Esophagus squamous epithelium (tissue), 5 donors: ENCODE measurements at places on chromosomes 7 and 10.

DNA sequence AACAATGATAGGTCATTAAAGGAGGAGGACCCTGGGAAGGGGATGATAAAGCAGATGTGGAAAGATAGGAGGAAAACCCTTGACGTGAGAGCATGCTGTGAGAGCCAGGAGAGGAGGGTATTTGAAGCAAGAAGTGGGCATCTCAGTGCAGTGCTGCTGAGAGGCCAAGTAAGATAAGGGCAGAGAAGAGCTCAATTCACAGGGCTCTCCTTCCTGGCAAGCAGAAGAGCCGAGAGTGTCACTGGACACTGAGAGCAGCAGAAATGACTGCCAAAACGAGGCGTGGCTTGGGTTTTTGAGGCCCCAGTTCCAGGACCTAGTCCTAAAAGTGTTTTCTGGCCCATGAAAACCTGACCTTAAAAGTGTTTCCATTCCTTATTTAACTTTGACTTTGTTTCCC is 213.5 kb downstream of the LHFPL3 start:
- no peaks in the 10 kb centered on the region for H3K4me1 ChIP-seq
- H3K27ac ChIP-seq, result no peak overlapping the region

- no peaks in the 10 kb centered on the region for H3K4me1 ChIP-seq
- no peak overlapping the region for H3K4me3 ChIP-seq
- no peaks in the 10 kb centered on the region for H3K36me3 ChIP-seq
- no peak for DNase-seq
- H3K27ac ChIP-seq, result no peak overlapping the region
- H3K27me3 ChIP-seq, result peaks cover 8% of the 10 kb centered on the region
Measured at GRCh38 chr10:113442336-113442735, 110.5 kb upstream of the HABP2 start.

DNA sequence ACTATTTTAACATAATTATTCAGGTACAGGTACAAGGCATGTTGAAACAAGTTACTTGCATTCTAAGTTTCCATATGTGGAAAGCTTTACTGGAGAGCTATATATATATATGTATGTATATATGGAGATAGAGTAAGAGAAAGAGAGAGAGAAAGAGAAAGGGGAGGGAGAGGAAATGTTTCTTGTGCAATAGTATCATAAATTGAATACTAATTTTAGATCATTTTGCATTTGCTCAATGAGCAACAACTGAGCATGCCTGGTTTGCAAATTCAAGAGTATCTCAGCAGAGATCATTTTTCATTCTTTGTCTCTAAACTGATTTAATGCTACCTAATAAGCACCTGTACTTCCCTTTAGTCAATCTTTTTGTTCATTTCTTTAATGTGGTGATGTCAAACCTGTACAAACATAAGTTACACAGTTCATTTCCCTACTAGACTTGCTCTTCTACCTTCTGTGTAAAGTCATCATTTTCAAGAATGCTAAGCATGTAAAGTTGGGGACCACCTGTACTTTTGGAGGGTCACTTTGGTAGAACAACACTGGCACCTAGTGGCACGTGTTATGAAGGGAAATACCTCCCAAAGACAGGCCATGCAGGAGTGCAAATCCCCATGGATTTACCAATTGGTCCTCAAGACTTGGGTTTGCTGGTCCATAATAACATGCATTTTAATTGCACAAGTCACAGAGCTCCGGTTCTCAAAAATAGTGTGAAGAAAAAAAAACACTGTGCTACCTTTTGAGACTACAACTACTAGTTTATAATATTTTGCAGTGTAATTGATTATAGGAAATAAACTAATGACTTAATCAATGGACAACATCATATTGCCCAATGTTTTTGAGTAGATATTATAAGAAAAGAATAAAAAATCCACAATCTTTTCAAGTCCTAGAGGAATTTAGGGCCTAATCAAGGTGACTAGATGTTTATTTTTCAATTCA is 431.2 kb upstream of the IGFBP3 start:
- no peak overlapping the region for H3K27ac ChIP-seq
- H3K4me1 ChIP-seq, result no peaks in the 10 kb centered on the region
- H3K36me3 ChIP-seq, result no peaks in the 10 kb centered on the region
- no peak for DNase-seq
- H3K4me3 ChIP-seq, result no peak overlapping the region

DNA sequence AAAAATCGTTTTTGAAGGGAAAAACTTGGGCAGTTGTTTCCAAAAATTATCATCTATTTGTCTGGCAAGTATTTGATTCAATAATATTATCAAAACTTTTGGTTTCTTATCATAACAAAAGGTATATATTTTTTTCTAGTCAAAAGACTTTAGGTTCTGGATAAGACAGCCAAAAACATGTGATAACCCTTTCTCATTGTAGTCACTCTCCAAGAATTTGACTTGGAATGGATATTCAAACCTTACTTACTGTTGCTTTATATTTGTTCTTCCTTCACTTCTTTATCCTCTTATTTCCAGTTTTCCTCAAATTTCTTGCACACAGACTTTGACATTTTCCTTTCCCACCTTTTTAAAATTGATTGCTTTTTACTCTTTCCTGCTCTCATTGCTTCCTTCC is 140.9 kb upstream of the FAM3C start:
- DNase-seq, result no peak
- no peaks in the 10 kb centered on the region for H3K27me3 ChIP-seq
- H3K4me3 ChIP-seq, result no peak overlapping the region
- H3K4me1 ChIP-seq, result no peaks in the 10 kb centered on the region
- H3K27ac ChIP-seq, result no peak overlapping the region

DNA sequence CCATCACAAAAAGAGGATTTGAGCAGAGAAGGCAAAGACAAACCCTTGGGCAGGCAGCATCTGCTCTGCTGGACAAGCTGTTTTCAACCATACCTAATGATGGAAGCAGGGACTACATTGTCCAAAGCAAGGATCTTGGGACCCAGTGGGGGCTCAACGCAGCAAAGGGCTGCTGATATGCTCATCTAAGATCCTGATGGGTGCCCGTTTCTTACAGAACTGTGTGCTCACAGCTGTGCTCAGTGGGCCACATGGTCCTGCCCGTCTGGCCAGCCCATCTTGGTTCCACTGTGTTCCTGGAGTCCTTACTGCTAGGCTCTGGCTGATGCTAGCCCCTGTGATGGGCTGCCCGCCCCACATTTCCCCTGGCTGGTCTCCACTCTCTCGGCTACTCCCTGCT is 36.1 kb downstream of the GPRIN2 start:
- H3K36me3 ChIP-seq, result no peaks in the 10 kb centered on the region
- H3K4me1 ChIP-seq, result peaks cover 17% of the 10 kb centered on the region
- H3K4me3 ChIP-seq, result no peak overlapping the region
- peaks cover 6% of the 10 kb centered on the region for H3K27me3 ChIP-seq

DNA sequence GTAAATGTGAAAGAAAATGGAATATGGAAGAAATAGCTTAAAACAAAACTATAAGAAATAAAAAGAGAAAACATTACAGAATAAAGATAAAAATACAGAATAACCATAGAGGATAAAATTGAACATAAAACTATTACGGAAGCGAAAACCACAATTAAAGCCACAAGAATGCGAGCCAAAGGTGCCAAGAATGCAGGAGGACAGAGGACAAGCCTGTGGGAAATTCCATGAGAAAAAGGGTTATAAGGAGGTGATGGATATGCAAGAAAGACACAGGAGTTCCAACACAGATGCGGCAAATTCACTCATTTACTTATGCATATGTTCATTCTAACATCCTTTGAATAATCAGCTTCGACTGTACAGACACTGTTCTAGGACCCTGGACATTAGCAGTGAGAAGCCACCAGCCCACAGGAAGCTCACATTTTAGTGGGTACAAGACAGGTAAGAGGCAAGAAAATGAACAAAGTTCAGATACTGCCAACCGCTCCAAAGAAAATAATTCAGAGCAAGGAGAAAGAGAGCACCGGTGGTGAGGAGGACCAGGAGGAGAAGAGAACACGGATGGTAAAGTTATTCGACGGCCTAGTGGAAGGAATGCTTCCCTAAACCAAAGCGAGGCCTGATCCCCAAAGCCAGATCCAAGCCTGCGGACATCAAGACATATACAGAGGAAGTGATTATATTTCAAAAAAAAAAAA is 213.7 kb upstream of the MGMT start:
- H3K4me1 ChIP-seq, result no peaks in the 10 kb centered on the region
- DNase-seq, result no peak
- H3K36me3 ChIP-seq, result no peaks in the 10 kb centered on the region
- no peaks in the 10 kb centered on the region for H3K27me3 ChIP-seq

- peaks cover 7% of the 10 kb centered on the region for H3K4me1 ChIP-seq
- H3K4me3 ChIP-seq, result no peak overlapping the region
- no peak for DNase-seq
- no peaks in the 10 kb centered on the region for H3K36me3 ChIP-seq
Measured at GRCh38 chr10:119449760-119450461, 92.6 kb downstream of the RGS10 start.

- no peaks in the 10 kb centered on the region for H3K27me3 ChIP-seq
- H3K4me3 ChIP-seq, result no peak overlapping the region
- DNase-seq, result no peak
- H3K4me1 ChIP-seq, result no peaks in the 10 kb centered on the region
- no peaks in the 10 kb centered on the region for H3K36me3 ChIP-seq
Measured at GRCh38 chr10:80684259-80684658, 146.6 kb downstream of the SH2D4B start.

DNA sequence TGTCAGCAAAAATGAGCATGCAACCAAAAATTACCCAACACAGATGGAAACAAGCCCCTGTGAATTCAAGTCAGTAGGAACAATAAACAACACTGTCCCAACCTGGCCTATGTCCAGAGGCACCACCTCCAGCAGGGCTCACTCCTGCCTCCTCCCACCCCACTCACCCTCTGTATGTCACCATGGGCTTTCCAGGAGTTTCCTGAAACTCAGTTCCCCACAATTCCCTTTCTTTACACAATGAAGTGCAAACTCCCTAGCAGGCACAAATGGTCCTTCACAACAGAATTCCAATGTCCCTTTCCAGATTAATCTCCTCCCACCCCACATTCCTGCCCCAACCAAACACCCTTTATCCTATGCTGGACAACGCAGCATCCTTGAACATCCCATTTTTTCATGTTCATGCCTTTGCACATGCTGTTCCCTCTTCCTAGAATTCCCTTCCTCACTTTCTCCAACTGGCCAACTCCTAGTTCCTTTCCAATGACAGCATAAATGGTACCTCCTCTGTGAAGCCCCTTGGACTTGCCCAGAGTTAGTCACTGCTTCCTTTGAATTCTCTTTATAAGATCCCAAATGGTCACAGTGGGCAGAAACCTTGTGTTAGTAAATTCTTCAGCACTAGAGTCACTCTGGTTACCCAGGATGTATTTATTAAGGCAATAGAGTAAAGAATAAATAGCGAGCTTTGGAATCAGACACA is 157.5 kb downstream of the SLIT1 start:
- peaks cover 13% of the 10 kb centered on the region for H3K4me1 ChIP-seq
- H3K27ac ChIP-seq, result no peak overlapping the region
- no peaks in the 10 kb centered on the region for H3K27me3 ChIP-seq
- H3K36me3 ChIP-seq, result no peaks in the 10 kb centered on the region

GRCh38 chr10:84743483-84743882 is 415.1 kb downstream of the CCSER2 start:
- no peaks in the 10 kb centered on the region for H3K4me1 ChIP-seq
- no peaks in the 10 kb centered on the region for H3K36me3 ChIP-seq
- no peak overlapping the region for H3K4me3 ChIP-seq
- no peak overlapping the region for H3K27ac ChIP-seq
- no peaks in the 10 kb centered on the region for H3K27me3 ChIP-seq
- no peak for DNase-seq

GRCh38 chr7:5278766-5279165 is 4.0 kb upstream of the SLC29A4 start:
- H3K27me3 ChIP-seq, result peaks cover 44% of the 10 kb centered on the region
- peaks cover 6% of the 10 kb centered on the region for H3K4me1 ChIP-seq
- no peaks in the 10 kb centered on the region for H3K36me3 ChIP-seq

GRCh38 chr10:16105082-16105481 is 244.8 kb upstream of the MINDY3 start:
- no peak for DNase-seq
- H3K36me3 ChIP-seq, result no peaks in the 10 kb centered on the region
- H3K4me3 ChIP-seq, result no peak overlapping the region
- H3K4me1 ChIP-seq, result no peaks in the 10 kb centered on the region

DNA sequence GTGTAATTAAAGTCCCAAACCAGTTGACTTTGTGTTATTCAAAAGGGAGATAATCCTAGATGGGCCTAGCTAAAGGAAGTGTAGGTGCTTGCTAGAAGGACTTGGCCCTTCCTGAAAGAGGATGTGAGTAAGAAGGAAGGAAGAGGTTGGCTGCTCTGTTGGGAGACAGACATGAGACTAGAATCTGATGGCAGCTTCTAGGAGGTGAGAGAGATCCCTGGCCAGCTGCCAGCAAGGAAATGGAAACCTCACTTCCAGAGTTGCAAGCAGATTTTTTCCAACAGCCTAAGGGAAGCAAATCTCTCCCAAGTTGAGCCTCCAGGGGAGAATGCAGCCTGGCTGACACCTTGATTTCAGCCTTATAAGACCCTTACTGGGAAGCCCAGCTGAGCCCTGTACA is 368.4 kb upstream of the ZMIZ1 start:
- H3K4me1 ChIP-seq, result peaks cover 5% of the 10 kb centered on the region
- H3K36me3 ChIP-seq, result no peaks in the 10 kb centered on the region
- H3K4me3 ChIP-seq, result no peak overlapping the region
- no peak overlapping the region for H3K27ac ChIP-seq

- no peaks in the 10 kb centered on the region for H3K4me1 ChIP-seq
- no peaks in the 10 kb centered on the region for H3K36me3 ChIP-seq
Measured at GRCh38 chr10:14345262-14345661, 14.5 kb upstream of the FRMD4A start.

GRCh38 chr7:139340808-139341057 is 404 bp upstream of the FMC1 start:
- peaks cover 6% of the 10 kb centered on the region for H3K4me1 ChIP-seq
- DNase-seq, result no peak
- H3K27ac ChIP-seq, result peak overlapping the region; percentile 100

- DNase-seq, result no peak
- no peaks in the 10 kb centered on the region for H3K4me1 ChIP-seq
- no peak overlapping the region for H3K4me3 ChIP-seq
- H3K27ac ChIP-seq, result no peak overlapping the region
- no peaks in the 10 kb centered on the region for H3K36me3 ChIP-seq
Measured at GRCh38 chr7:44177570-44178131, 11.6 kb downstream of the GCK start.

DNA sequence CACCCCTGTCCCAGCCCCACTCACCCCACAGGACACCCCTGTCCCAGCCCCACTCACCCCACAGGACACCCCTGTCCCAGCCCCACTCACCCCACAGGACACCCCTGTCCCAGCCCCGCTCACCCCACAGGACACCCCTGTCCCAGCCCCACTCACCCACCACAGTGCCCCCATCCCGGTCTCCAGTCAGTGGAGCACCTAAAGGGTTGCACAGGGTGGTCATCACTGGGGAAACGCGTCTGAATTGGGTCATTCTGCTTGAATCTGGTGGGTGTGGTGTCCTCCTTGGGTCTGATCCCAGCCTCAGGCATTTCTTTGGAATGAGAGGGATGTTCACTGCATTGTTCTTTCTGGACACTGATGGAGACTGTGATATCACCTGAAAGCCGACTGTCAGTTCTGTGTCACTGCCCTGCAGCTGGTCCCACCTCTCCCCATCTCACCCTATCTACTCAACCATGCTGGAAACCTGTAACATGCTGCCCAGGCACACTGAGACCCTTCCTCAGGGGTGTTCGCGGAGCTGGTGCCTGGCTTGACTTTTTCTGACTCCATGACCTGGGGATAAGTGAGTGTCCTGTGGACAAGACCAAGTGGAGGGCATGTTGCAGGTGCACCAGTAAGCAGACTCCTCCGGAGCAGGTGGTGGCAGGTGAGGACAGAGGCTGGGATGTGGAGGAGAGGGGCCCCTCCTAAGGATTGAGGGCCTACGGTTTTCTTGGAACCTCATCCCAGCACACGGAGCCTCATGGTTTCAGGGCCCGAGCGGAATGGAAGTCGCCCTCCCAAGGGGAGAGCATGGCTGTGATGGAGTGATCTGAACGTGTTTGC is 262.5 kb upstream of the PPP2R2D start:
- no peak overlapping the region for H3K4me3 ChIP-seq
- H3K4me1 ChIP-seq, result no peaks in the 10 kb centered on the region
- DNase-seq, result no peak
- H3K36me3 ChIP-seq, result no peaks in the 10 kb centered on the region
- H3K27me3 ChIP-seq, result peaks cover 14% of the 10 kb centered on the region
